ENCODE measurements at places on chromosomes 2 and 18. TPM values are rescaled to one million over a fixed set of nuclear protein-coding genes. Genes with fewer than 3 reads are reported as not detected.

The DPP4 gene
- 16.1 TPM for total RNA-seq

The ANO7 gene
- total RNA-seq: 0.72 TPM

The INO80D gene
- 19.9 TPM for total RNA-seq

The CLEC4F gene
- not detected for total RNA-seq

GRCh38 chr2:216560838-216561270 is 62.2 kb downstream of the RPL37A start:
- DNase-seq: no peak

DNA sequence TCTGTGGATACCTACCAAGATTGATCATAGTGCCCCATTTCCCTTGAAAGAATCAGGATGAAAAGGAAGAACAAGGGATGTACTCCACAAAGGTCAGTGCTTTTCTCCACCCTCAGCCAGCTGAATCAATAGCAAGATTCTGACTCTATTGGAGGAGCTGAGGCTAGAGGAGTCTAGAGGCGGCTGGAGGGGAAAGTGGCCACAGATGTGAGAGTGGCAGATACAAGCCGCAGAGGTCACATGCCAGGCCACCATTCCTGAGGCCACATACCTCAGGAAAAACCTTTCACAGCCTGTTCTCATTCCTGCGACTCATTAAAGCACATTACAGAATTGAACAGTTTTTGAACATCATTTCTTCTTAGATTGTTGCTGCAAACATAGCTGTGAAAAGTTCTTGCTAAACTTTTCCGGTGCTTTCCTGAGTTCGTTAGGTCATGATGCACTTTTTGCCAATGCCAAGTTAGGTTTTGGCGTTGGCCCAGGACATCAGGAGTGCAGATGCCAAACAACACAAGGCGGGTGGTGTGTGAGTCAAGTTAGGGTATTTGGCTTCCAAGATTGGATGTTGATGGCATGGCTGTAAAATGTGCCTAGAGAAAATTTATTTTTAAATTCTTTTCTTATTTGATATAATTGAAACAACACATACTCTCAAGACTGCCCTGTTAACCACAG is 160.7 kb upstream of the SP5 start:
- peak; percentile 54 for DNase-seq

DNA sequence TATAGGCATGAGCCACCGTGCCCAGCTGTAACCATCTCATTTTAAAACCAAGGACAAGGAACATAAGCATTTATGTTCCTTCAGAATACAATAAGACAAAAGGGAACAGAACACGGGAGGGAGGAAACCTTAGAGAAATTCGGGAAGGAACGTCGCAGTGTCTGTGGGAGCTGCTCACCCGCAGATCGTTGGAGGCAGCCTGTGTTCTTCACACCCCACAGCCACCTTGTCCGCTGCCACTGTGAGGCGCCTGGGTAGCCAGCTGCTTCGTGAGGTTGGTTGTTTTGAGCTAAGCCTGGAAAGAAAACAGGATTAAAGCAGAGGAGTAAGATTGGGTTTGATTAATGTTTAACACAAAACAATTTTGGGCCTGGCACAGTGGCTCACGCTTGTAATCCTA is 250.0 kb downstream of the FHOD3 start:
- no peak for DNase-seq

- DNase-seq: peak; percentile 49
Measured at GRCh38 chr2:45014016-45014702, 4.9 kb upstream of the SIX2 start.

DNA sequence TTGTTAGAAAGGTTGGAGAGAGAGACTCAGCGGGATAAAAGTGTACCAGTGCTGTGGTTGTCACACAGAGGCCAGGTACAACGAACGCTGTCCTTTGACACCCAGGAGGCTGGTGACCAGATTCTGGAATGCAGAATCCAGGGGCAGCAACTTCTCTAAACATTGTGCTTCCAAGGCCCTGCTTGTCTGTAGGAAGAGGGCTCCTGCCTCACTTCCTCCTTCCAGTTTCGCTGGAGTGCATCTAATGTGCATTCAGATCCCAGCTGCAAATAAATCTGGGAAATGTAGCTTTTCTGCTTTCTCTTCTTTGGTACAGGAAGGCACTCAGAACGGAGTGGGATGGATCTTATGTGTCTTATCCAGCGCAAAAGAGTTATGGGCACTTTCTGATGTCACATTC is 171.8 kb upstream of the ATP5MC3 start:
- DNase-seq: no peak

GRCh38 chr2:40101131-40101575 is 322.1 kb upstream of the THUMPD2 start:
- DNase-seq: no peak

GRCh38 chr2:172889768-172890430 is 154.3 kb downstream of the RAPGEF4 start:
- peak; percentile 39 for DNase-seq

DNA sequence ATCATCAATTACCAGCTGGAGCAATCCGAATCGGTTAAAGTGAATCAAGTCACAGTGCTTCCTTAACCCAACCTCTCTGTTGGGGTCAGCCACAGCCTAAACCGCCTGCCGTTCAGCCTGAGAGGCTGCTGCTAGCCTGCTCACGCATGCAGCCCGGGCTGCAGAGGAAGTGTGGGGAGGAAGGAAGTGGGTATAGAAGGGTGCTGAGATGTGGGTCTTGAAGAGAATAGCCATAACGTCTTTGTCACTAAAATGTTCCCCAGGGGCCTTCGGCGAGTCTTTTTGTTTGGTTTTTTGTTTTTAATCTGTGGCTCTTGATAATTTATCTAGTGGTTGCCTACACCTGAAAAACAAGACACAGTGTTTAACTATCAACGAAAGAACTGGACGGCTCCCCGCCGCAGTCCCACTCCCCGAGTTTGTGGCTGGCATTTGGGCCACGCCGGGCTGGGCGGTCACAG is 496 bp upstream of the ITGA4 start:
- DNase-seq: peak; percentile 60

GRCh38 chr2:9914384-9915065 is 37.0 kb upstream of the GRHL1 start:
- DNase-seq: no peak

DNA sequence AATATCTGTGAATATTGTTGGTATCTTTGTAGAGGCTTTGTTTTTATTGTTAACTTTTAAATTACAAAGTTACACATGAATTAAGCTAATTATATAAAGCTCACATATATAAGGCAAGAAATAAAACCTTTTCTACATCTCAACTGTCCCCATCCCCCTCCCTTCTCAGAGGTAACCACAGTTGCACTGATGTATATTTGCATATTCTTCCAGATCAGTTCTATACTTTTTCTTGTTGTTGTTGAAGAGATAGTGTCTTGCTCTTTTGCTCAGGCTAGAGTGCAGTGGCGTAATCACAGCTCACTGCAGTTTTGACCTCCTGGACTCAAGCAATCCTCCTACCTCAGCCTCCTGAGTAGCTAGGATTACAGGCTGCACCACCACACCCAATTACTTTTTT is 36.0 kb upstream of the CDC42EP3 start:
- DNase-seq: no peak

DNA sequence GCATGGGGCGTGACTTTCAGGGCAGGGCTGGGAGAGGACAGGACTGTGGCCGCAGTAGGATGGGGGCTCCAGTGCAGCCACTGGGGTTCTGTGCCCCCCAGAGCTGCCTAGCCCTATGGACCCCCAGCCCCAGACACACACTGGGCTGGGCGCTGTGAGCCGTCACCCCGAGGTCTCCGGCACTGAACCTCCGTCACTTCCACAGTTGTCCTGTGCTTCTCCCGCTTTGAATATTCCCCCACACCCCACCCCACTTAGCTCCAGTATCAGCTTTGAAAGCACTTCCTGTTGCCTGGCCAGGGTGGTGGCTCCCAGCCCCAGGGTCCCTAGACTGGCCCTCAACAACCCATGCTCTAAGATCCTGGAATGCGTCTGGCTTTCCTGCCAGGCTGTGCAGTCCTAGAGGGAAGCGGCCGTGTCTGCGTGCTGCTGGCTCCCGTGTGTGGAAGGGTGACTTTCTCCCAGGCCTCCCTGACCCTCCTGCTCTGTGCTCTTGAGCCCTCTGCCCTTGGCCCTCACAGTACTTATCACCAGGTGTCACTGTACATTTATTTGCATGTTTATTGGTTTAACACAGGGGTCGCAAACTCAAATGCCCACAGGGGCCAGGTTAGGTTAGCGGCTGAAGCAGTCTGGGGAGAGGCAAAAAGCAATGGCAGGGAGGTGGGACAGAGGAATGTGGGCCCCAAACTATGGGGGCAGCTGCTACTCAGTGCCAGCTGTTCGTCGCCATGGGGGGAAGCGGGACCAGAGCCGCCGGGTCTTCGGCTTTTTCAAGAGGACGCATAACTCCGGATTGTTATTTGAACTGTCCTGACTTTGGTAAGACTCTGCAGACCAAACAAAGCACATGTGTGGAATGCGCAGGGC is 9.9 kb downstream of the OBSL1 start:
- DNase-seq: peak; percentile 17

DNA sequence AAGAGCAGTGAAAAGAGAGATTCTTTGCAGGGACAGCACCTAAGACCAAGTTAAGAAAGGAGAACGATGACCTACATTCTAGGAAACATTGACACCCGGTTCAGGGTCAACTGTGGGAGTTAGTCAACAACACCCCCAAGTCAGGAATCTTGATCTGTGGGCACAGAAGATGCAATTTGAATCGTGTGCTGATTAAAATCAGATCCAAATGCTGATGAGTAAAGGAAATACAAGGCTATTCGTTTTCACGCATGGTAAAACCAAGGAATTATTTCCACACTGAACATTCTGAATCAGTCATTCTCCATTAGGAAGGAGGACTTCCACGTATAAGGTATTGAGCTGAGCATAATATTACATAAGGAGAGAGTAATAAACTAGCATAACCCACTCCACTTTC is 124.2 kb downstream of the COPS8 start:
- no peak for DNase-seq

DNA sequence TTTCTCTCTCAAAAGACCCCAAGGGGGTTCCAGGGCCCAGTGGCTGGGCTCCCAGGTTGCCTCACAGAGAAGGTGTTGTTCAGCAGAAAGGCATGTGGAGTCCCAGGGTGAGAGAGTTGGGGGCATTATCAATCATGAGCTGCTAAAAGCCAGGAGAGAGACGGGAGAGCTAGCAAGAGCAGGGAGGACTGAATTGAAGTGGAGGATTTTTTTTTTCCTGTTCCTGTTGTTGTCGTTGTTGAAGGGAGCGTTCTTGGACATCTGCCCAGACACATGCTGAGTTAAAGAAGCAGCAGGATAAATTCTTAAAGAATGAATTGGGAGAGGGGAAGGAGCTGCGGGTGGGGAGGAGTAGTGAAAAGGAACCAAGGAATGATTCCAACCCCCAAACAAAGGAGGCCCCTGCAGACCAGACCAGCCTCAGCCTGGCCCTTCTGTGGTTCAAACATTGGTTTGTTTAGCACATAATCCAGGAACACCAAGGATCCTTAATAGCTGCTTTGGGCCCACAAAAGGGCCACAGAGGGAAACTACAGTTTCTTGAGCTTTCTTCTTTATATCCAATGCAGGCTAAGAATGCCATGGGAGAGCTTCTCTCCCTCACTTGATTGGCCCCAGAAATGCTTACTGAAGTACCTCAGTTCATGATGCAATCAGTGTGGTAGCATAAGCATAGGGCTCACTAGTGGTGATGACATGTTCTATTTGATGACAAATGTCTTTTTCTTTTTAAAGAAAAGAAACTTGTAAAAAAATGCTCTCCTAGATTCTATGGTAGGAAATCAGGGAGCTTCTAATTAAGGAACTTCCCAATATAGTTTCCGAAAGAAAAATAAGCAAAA is 146.0 kb downstream of the SETBP1 start:
- peak; percentile 87 for DNase-seq
